ENCODE measurements at places on chromosomes 12 and 14. TPM values are rescaled to one million over a fixed set of nuclear protein-coding genes. Genes with fewer than 3 reads are reported as not detected.
A peak's percentile ranks its signal among the peaks of the same experiment; 100 is the strongest.

DNA sequence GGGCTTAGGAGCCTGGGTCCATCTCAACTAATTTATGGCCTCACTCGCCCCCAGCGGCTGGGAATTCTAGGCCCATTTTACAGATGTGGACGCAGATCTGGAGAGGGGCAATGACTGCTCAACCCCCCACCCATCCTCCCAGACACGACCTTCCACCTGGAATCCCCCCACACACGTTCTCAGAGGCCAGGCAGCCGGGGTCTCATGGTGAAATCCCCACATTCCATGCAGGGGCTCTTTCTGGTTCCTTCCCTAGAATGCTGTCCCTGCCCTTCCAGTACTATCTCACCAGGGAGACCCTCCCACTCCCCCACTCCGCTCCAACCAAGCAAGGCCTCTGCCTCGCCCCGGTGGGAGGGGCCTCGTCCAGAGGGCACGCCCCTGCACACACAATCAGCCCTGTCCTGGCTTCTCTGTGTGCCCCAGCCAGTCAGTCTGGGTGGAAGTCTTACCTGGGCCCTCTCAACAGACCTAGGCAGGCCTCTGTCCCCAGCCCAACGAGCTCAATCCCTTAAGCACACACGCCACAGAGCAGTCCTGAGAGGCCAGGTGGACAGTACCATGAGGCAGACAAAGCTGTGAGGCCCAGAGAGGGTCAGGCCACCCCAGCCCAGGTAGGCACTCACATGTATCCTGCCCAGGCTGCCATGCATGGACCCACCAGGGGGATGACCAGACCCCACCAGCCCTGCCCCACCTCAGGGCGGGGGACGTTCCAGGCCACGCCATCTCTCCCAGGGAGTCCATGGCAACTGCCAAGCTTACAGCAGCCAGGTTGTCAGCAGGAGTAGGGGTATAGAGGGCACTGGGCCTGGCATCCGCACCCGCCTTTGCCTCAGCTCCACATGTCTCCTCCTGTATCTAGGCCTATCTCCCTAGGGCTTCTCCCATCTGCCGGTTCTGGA is 1.3 kb upstream of the ANKRD9 start:
- peaks cover 15% of the 10 kb centered on the region for H3K4me1 ChIP-seq
- peak overlapping the region; percentile 79 for H3K4me3 ChIP-seq
- H3K27me3 ChIP-seq = no peaks in the 10 kb centered on the region
- peaks cover 4% of the 10 kb centered on the region for H3K36me3 ChIP-seq
- H3K27ac ChIP-seq = no peak overlapping the region

DNA sequence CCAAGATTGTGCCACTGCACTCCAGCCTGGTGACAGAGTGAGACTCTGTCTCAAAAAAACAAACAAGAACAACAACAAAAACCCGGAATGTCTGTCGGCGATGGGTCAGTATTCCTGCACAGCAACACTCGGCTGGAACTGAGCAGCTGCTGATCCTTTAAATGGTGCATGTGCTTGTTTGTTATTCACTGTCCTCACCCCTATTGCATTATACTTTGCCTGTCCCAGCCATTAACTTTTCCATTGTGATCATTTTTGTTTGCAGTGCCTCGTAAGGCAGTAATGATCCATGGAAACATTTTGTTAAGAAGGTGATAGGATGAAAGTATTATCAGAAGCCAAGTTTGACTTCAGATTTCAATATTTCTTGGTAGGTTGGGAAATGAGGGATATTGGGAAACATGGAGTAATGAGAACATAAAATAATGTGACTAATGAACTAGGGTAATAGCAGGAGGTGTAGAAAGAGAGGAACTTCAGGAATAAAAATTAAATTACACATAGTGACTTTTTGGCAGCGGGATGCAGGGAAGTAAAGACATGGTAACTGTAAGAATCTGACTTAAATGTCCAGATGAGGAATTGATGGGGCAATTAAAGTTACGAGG is 6.1 kb downstream of the ACSS3 start:
- H3K4me3 ChIP-seq = no peak overlapping the region
- no peak overlapping the region for H3K27ac ChIP-seq

DNA sequence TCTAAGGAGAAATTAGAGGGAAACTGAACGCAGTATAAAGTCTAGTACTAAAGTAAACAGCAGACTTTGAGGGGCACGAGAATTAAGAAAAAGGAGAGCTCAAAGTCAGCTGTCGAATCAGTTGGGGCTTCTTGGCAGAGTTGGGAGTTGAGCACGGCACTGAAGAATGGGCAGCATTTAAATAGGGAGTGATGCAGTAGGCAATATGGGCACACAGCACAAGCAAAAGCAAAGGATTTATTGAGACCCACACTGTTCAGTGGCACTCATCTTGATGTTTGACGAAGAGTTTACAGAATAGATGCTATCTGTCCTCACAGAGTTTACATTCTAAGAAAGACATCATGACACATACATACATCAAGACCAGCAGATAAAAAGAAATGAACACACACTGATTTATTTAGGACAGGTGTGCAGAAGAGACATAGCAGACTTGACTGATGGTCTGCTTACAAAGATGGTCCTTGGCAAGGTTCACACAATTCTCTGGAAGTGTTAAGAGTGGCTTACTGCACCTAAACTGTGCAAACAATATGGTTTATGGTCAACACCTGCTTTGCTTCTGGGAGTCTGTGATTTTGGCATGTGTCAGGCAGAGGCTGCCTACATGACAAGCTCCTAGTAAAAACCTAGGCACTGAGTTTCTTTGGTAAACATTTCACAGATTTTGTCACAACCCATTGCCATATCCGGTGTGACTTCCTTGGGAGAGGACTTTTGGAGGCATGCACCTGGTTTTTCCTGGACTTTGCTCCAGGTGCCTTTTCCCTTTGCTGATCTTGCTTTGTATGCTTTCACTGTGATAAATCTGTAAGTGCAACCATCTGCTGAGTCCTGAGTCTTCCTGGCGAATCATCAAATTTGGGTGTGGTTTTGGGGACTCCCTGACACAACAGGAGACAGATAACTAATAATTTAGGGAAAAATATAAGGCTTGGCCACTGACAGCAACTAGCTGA is 26.3 kb downstream of the ALKBH1 start:
- no peaks in the 10 kb centered on the region for H3K27me3 ChIP-seq
- peaks cover 7% of the 10 kb centered on the region for H3K4me1 ChIP-seq
- no peak for DNase-seq
- no peak overlapping the region for H3K4me3 ChIP-seq
- H3K27ac ChIP-seq = no peak overlapping the region

The CCDC177 gene
- total RNA-seq = not detected

The AGAP2 gene
- total RNA-seq = 72.7 TPM

DNA sequence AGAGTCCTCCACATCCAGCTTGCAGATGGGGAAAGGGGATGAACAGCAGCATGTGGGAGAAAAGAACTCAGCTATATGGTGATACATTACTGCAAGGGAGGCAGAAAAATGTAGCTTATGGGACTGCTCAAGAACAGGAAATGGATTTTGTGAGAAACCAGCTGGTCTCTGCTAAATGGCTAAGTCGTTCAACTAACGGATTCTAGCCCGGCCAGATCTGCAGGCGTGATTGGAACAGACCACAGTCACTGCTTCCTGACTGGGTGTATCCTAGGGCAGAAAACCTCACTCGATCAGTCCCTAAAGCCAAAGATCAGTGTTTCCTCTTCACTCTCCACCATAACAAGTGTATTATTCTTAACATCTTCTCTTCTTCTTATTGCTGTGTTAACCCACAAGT is 8.1 kb upstream of the PTGDR start:
- no peak for DNase-seq
- peaks cover 3% of the 10 kb centered on the region for H3K36me3 ChIP-seq
- no peak overlapping the region for H3K27ac ChIP-seq
- H3K4me3 ChIP-seq = no peak overlapping the region
- no peaks in the 10 kb centered on the region for H3K27me3 ChIP-seq

DNA sequence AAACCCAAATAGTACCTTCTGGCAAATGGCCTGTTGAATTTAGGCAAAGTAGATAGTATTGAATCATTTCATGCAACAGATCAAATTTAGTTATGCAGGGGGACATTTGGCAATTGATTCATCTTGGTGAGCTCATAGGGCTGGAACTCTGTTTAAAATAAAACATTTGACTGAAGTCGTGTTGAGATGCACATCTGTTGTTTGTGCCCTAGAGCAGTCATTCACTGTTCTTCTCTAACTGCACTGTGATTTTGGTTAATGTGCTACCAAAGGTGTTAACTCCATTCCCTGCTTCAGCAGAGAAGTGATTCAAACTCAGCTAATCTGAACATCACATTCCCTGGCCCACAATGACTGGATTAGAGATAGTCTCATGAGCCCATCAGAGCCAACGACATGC is 44.0 kb upstream of the CSRP2 start:
- H3K27me3 ChIP-seq = peaks cover 15% of the 10 kb centered on the region
- H3K4me3 ChIP-seq = no peak overlapping the region
- no peak overlapping the region for H3K27ac ChIP-seq
- H3K36me3 ChIP-seq = no peaks in the 10 kb centered on the region
- no peak for DNase-seq

DNA sequence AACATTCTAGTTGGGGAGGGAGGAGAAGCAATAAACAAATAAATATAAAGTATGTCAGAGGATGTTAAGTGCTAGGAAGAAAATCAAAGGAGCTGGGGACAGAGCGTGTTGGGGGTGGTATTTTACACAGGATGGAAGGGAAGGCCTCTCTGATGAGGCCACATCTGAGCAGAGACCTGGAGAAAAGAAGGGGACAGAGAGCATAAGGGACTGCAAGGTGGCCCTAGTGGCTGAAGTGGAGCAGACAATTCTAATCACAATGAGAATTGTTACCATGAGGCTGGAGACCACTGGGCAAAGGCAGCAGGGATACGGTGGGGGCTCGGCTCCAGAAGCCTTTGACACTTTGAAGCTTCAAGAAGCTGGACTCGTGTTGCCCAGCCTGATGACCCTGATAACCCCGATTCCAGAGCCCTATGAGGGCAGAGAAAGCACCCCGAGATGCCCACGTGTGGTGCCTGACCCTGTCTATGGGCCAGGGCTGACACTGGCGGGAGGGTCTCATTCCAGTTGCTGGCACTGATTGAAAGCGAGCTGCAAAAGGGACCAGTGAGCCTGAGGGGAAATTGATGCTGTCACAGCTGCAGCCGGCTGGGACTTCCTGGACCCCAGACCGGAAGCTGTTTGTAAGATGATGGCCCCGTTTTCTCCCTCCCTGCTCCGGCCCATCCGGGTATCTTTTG is 169.1 kb downstream of the RBM19 start:
- H3K27ac ChIP-seq = no peak overlapping the region
- H3K4me1 ChIP-seq = no peaks in the 10 kb centered on the region
- no peaks in the 10 kb centered on the region for H3K36me3 ChIP-seq
- no peak overlapping the region for H3K4me3 ChIP-seq

DNA sequence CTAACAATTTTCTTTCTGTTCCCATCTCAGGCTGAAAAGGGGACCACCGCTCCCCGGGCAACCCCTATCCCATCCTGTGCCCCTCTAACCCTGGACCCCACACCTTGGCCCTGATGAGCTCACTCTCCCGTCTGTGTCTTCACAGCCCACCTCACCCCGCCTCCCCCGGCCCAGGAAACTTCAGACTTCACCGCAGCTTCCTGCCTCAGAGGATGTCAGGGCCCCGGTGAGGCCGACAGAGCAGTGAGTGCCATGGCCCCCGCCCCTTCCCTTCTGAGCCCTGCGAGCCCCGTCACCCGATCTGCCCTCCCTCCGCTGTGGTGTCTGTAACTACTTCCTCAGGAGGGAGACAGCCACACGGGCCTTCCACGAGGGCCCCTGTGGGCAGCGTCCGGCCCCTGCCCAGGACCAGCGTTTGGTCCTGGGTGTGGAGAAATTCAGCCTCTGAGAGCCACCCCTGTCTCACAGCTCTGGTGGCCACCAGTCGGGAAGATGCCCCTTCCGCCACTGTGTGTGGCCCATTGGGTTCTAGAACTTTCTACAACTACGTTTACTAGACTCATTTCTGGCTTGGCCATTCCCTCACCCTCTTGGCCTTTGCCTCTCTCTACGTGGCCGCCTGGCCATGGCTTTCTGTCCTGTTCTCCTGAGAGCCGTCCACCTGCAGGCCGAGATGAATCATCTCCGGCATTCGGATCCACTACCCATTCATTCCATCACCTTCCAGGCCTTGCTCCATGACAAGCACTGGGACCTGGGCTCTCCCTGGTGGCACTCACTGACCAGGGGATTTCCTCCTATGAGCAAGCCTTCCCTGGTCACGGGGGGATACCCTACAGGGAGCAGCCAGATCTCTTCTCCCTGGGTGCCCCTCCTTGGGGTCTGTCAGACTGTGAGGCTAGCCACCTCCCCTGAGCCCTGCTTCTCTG is 3.4 kb downstream of the RHOF start:
- H3K27me3 ChIP-seq = no peaks in the 10 kb centered on the region
- DNase-seq = peak; percentile 98
- H3K4me3 ChIP-seq = peak overlapping the region; percentile 93

The GYS2 gene
- total RNA-seq = not detected

GRCh38 chr12:94089891-94090290 is 58.5 kb upstream of the PLXNC1 start:
- no peak overlapping the region for H3K27ac ChIP-seq
- H3K4me1 ChIP-seq = no peaks in the 10 kb centered on the region
- no peak overlapping the region for H3K4me3 ChIP-seq
- peaks cover 5% of the 10 kb centered on the region for H3K27me3 ChIP-seq

GRCh38 chr14:76926521-76927251 is 100.5 kb downstream of the LRRC74A start:
- peak; percentile 88 for DNase-seq
- peak overlapping the region; percentile 32 for H3K4me3 ChIP-seq
- no peaks in the 10 kb centered on the region for H3K27me3 ChIP-seq
- H3K36me3 ChIP-seq = peaks cover 1% of the 10 kb centered on the region
- peak overlapping the region; percentile 79 for H3K27ac ChIP-seq

DNA sequence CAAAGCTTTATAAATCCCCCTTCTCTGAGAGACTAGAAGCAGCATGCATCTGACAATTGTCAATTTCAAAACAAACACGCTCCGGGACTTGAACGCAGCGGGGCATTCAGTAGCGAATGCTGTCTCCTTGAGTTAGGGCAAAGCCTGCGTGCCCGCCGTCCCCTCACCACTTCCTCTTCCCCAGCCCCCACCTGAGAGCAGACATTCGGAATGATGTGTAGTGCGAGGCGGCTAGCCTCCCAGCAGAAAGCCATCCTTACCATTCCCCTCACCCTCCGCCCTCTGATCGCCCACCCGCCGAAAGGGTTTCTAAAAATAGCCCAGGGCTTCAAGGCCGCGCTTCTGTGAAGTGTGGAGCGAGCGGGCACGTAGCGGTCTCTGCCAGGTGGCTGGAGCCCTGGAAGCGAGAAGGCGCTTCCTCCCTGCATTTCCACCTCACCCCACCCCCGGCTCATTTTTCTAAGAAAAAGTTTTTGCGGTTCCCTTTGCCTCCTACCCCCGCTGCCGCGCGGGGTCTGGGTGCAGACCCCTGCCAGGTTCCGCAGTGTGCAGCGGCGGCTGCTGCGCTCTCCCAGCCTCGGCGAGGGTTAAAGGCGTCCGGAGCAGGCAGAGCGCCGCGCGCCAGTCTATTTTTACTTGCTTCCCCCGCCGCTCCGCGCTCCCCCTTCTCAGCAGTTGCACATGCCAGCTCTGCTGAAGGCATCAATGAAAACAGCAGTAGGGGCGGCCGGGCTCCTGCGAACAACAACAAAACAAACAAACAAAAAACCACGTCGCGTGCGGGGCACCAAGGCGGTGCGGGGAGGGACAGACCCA is 2.2 kb downstream of the PRMT8 start:
- peaks cover 78% of the 10 kb centered on the region for H3K27me3 ChIP-seq
- no peaks in the 10 kb centered on the region for H3K36me3 ChIP-seq
- H3K4me1 ChIP-seq = peaks cover 8% of the 10 kb centered on the region
- DNase-seq = no peak
- no peak overlapping the region for H3K4me3 ChIP-seq
